ENCODE measurements at places on chromosomes 2 and 18.

DNA sequence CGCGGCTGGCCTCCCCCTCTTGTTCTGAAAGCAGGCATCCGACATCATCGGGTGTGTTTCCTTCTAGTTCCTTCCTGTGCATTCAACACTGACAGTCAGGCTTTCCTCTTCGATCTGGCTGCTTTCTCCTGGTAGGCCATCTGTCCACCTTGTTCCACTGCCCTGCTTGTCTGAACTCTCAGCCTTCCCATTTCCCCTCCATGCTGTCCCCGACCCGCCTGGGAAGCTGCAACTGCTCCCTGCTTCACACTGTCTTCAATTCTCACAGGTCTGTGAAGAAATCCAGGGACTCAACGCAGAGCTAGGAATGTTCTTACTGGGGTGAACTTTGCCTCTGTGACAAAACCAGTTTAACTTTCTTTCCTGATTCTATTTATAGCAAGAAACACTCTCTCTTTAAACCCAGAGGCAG is 43.0 kb downstream of the KIF3C start:
- DNase-seq, result no peak

DNA sequence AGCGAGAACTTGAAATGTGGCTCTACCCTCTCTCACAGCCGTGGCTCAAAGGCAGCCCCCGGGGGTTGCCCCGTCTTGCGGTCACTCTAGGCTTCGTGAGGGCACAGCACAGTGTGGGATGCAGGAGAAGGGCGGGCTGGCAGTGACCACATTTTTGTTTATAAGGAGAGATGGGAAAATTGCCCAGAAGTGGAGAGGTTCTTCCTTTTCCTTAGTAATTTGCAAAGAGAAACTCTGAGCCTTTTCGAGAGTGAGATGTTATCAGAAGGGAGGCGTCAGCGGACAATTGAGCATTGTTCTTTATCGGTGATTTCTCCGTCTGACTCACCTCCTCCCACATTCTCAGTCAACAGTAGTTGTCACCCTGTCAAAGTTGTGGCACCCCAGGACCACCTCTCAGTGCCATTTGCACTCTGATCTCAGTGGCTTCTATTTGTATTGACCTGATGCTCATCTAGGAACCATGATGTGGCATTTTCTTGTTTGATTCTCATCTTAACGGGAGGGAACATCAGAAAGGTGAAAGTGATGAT is 89.6 kb downstream of the ACAA2 start:
- no peak for DNase-seq

DNA sequence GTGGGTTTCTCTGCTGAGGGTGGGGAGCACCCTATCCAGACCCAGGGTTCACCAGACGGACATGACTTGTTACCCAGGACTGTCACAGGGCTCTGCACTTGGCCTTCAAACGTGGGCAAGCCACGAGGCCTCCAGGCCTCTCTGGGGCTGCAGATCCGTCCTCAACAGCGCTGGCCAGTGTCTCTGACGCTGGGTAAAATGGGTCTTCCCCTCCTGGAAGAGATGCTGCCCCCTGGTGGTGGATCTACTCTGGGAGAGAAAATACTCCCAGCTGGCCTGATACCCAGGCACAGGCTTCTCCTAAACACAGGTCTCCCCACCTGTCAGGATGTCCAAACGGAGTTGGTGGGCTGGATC is 3.7 kb downstream of the GPR17 start:
- DNase-seq, result peak; percentile 58

GRCh38 chr2:3604991-3605961 is 10.4 kb downstream of the COLEC11 start:
- no peak for DNase-seq

DNA sequence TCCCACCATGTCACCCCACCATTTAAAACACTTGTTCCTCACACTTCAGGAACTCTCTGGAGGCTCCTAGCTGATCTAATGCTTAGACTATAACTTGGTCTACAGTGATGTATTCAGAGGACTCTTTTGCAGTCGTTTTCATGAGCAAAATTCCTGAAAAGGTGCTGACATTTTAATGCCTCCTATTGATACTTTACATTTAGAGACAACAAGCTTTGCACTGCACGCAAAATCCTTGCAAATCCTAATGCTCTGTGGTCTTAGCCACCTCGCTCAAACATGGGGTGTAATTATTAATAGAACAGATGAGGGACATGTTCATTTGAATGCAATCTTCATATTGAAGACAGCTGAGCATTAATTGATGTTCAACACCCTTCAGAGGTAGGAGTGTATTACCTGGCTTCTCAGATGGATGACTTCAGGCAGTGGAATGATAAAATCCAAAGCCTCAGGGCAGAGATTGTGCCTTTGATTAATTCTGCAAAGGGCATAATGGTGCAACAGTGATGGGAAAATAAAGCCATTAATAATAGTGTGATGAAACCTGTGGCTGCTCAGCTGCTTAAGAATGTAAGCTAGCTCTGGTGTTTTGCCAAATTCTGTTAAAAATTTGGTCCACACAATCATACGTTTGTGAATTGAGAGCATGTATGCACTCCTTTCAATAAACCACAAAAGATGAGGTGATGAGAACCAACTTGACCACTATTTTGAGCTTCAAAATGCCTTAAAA is 5.4 kb downstream of the CTAGE1 start:
- DNase-seq, result no peak

DNA sequence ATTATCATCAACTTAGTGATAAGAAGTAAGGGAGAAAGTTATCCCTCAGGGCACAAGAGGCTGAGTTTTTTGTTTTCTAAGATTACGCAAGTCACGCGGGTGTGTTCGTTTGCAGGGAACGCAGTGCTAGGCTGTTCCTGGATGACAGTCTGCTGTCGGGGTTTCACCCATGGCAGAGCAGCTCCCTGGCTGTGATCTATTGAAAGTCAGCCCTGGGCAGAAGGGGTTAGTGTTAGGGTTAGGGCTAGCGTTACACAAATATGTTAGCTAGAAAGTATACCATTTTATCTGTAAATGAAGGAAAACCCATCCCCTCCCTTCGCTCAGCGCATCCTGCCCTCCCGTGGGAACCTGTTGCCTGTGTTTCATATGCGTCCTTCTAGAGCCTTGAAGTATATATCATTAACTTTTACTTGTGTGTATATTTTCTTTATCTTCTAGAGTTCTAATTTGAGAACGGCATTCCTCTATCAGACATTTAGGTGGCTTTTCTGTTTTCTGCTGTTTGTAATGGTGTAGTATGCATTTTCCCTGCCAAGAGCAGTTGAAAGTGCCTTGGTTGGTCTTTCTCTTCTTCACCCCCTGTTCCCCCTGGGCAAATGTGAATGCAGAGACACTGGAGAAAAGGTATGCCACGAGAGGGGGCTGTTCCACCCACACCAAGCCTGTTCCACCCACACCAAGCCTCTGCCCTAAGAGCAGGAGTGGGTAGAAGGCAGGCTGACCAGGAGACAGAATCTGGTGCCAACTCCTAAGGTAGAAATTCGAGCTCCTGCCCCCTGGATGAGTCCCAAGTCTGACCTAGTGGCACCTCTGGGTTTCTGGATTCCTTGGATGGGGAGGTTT is 47.0 kb downstream of the ARMC9 start:
- DNase-seq, result peak; percentile 42

GRCh38 chr2:15634846-15635490 is 43.3 kb downstream of the DDX1 start:
- no peak for DNase-seq

DNA sequence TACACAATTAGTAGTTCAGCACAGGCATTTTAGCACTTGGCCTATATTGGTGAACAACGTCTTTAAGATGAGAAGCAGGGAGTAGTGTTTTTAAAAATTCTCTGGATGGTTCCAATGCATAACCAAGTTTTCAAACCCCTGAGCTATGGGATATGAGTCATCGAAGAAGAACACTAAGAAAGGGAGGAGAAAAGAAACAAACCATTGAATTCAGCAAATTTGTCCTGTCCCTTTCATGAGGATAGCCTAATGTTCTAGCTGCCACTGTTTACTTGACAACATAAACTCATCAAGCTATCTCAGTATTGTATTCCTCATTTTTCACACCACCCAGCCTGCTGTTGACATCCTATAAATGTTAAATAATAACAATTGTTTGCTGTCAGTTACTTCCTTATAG is 158.0 kb downstream of the BARD1 start:
- DNase-seq, result no peak

- DNase-seq, result no peak
Measured at GRCh38 chr2:129772190-129772579, 207.3 kb upstream of the RAB6C start.

GRCh38 chr2:186959486-186959885 is 110.5 kb upstream of the ZSWIM2 start:
- no peak for DNase-seq

- no peak for DNase-seq
Measured at GRCh38 chr2:26070730-26071129, 36.8 kb downstream of the RAB10 start.

- DNase-seq, result no peak
Measured at GRCh38 chr2:170973225-170973491, 44.1 kb downstream of the GORASP2 start.

DNA sequence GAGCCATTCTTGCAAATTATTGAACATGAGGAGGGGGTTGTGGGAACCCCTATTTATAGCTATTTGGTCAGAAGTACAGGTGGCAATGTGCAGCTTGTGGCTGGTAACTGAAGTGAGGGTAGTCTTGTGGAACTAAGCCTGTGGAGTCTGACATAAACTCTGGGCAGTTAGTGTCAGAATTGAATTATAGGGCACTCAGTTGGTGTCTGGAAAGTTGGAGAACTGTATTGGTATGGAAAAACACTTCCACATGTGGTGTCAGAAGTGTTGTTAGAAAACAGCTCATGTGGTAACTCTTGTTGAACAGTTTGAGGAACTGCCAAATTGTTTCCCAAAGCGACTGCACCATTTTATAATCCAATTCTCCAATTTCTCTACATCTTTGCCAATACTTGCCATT is 7.5 kb downstream of the RALBP1 start:
- DNase-seq, result peak; percentile 75

DNA sequence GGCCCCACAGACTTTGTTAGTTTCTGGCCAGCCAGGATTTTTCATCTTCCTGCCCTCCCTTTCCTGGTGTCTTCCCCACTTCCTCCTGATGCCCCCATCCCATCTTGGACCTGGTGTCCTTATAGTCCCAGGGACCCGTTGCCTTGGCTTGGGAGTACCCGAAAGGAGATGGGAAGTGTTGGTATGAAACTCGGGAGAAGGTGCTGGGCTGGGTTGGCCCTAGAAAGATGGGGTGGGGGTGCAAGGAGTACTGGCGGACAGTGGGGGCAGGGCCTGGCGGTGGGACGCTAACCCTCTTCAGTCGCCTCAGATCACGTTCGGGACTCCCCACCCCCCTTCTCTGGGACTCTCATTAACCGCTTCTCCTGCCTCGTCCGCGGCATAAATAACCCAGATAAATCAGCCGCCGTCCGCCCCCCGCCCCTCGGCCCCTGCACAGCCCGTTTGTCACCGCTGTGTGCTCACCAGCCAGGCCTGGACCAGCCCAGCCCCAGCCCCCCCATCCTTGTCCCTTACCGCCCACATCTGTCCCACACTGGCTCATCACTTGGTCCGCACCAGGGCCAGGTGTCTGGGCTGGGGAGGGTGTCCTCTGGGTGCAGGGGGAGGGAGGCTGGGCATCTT is 3.7 kb upstream of the ASIC4 start:
- no peak for DNase-seq

DNA sequence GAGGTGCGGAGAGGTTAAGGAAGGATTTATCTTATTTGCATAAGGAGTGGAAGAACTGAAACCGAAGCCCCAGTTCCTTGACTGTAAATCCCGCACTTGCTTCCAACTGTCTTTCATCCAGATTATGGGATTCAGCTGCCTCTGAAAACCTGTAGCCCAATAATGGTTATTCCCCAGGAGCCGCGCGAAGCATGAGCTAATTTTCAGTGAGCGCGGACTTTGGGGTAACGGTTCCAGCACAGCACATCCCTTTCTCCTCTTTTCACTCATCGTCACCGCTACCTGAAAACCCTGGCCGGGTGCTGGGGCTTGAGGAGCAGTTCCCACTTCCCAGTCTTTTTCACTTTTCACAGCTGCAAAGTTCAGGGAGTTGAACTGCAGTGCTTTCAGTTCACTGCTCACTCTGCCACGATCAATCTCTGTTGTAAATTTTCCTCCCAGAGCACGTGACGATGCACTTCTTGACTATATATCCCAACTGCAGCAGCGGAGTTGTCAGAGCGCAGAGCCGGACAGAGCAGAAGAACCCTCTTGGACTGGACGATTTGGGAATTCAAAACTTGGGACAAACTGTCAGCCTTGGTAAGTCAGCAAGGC is at the start of gene KCNE4:
Gene KCNE4 (plus strand): TSS at position 498 of the 597 bp plus-strand sequence. CDS start 641 bp downstream, outside the sequence.
- no peak for DNase-seq

GRCh38 chr18:63078471-63078870 is 241.1 kb downstream of the BCL2 start:
- DNase-seq, result peak; percentile 98

Measured in MV-4-11 (cell line).